ACHN (cell line): ENCODE measurements at places on chromosomes 6 and 20.

DNA sequence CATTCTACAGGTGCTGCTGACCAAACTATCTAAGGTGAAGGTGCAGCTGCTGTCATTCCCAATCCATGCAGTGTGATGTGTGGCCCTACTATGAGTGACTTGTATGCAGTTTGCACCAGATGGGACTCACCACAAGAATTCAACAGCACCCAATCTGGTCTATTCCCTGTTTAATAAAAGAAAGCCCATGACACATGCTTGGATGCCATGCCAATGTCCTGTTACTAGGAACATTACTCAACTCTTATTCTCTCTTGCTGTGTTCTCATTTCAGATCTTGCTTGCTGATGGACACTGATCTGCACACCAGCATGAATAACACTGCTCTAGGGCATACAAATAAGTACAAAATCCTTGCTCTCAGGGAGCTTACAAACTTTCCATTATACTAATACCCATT is 221.6 kb upstream of the CDYL start:
- no peak for DNase-seq

- no peak for DNase-seq
Observed at GRCh38 chr6:41763470-41763869, 16.2 kb downstream of the FRS3 start.

- no peak for DNase-seq
Observed at GRCh38 chr20:43831481-43832065, 83.1 kb upstream of the TOX2 start.

- DNase-seq: no peak
Observed at GRCh38 chr6:26304797-26305640, 60.0 kb upstream of the BTN3A2 start.

GRCh38 chr6:90496258-90497016 is 90.4 kb downstream of the MAP3K7 start:
- no peak for DNase-seq

DNA sequence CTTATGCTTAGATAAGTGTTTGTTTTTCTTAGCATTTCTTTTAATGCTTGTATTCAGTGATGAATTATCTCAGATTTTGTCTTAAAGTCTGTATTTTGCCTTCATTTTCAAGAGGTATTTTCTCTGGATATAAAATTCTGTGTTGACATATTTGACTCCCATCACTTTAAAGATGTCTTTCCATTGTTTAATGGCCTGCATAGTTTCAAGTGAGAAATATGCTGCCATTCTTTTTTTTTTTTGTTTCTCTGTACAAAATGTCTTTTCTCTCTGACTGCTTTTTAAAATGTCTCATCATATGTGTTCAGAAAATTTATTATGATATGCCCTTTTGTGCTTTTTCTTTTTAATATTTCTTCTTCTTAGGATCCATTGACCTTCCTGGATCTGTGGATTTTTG is 578.0 kb upstream of the NOX3 start:
- DNase-seq: no peak

DNA sequence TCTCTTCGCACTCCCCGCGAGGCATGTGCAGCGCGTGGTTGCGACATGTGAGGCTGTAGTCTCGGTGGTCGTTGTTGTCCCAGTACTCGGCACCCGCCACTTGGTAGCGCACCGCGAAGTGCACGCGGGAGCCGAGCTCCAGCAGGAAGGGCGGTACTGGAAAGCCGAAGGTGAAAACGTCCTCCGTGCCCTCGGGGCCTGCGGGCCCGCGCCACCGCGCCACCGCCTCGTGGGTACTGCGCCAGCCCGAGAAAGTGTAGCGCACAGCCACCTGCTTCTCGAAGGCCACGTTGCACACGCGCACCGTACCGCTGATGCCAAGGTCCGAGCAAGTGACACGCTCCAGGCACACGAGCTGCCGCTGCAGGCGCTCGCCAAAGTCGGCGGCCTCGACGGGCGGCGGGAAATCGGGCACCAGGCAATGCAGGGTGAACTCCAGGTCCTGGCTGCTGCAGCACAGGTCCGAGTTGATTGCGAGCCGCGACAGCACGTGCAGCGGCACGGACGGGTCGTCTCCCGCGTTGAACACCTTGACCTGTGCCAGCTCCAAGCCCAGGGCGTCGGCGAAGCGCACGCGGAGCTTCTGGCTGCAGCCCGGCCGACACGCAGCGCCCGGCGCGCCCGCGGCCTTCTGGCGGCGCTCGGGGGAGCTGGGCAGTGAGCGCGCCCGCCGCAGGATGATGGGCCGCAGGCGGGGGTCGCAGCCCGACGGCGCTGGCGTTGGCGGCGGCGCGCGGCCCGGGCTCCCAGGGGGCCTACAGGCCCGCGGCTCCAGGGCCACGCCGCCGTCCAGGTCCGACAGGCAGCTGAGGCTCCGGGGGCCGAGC is 840 bp downstream of the PPP1R3D start:
- peak; percentile 19 for DNase-seq

DNA sequence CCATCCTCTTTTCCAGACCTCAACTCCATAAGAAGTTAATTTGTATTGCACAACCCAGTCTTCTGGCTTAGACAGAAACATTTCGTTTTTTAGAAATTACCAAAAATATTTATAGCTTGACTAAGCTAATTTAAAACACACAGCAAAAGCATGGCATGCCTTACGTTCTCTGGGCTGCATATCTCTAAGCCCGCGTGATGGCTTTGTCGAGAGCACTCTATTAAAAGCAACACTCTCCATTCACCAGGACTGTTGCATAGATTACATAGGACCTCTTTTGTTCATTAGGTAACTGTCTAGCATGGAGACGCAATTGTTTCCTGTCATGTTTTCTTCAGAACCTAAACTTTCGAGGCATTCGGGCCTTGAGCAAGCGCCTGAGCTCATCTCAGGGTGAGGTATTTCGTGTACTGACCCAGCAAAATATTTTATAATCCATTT is 104.5 kb downstream of the IBTK start:
- no peak for DNase-seq

DNA sequence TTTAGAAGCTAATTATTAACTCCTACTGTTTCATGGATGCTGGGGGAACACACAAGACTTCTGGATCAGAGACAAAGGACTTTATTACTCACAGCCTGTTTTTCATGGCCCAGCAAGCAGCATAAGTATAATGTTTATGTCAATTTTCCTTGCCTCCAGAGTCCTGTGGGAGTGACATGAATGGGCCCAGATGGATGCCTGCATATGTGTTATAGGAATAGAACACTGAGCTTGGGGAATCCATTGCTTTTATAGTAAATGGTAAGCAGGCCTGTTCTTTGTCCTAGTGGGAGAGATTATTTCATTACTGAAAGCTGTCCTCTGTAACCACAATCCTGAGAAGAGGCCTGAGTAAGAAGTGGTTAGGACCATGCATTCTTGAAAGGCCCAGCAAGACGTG is 25.6 kb downstream of the BLTP3A start:
- DNase-seq: peak; percentile 53

DNA sequence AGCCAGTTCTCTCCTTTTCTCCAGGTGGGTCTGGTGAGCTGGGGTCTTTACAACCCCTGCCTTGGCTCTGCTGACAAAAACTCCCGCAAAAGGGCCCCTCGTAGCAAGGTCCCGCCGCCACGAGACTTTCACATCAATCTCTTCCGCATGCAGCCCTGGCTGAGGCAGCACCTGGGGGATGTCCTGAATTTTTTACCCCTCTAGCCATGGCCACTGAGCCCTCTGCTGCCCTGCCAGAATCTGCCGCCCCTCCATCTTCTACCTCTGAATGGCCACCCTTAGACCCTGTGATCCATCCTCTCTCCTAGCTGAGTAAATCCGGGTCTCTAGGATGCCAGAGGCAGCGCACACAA is 765 bp upstream of the CFB start:
- no peak for DNase-seq

DNA sequence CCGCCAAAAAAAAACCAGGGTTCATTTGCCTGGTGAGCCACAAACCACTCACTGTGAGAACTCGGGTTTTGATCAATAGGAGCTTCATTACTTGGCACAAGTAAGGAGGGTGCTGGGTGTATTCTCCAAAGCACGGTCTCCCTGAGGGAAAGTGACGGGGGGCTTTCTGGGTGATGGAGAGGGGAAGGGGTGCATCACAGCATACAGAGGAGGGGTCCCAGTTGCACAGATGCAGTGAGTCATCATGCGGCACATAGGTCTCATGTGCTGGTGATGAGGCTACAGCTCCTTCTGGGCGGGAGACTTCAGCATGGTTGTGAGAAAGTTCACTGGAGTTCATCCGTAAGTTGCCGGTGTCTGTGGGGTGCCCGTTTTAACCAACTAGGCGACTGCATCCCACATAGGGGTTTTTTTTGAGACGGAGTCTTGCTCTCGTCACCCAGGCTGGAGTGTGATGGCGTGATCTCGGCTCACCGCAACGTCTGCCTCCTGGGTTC is 36.2 kb downstream of the SUN5 start:
- DNase-seq: no peak

DNA sequence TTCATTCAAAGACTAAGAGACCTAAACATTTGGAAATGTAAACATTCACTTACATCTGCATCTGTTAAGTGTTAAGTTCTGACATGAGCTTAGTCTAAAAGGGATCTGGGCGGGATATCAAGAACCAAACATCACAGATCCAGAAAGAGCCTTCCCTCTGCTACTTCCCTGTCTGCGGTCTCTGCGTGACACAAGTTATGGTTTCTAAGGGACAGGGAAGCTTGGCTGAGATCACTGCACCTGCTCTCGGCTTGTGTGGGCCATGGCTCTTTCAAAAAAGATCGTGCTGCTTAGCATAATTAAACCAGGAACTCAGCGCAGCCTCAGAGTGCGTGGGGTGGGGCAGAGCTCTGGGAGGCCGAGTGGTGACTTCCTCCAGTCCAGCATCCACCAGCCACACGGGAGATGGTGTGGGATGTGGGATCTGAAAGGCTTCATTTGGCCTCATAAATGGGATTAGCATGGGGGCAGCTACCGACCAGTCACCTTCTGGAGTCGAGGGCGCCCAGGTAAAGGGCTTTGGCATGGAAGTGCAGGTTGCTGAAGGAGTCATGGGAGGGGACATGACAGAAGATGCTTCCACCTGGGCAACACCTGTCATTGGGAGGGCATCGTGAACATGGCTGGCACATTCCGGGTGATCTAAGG is 16.7 kb upstream of the RAMACL start:
- DNase-seq: no peak
